ENCODE measurements at places on chromosomes 11 and 22.

- no peak for DNase-seq
Measured at GRCh38 chr11:26839911-26840698, 118.2 kb upstream of the SLC5A12 start.

DNA sequence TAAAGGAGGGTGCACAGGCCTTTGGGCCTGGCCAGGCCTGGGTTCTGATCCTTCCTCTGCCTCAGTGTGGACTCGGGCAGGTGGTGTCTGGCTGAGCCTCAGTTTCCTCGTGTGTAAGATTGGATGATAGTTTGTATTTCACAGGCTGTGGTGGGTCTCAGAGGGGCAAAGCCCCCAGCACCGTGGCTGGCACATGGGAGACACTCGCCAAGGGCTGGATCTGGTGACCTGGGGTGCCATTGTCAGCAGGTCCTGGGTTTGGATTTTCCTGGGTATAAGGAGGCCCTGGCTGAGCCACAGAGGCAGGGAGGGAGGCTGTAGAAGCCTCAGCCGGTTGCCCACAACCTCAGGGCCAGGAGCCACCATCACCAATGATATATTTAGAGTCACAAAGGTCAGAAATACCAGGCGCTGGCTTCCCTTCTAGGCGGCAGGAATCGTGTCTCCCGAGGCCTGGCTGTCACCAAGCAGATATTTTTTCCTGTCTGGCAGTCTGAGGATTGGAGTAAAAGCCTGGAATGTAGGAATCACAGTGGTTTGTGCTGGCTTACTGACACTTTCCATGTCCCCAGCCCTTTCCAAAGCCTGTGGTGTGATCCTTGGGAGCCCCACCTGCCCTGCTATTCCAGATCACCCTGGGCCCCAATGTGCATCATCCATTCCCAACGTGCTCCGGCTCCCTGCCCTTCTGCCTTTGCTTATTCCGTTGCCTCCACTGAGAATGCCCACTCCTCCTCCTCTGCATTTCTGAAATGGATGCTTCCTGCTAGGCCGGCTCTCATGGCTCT, 15.6 kb downstream of the KCNC1 start:
- no peak for DNase-seq

DNA sequence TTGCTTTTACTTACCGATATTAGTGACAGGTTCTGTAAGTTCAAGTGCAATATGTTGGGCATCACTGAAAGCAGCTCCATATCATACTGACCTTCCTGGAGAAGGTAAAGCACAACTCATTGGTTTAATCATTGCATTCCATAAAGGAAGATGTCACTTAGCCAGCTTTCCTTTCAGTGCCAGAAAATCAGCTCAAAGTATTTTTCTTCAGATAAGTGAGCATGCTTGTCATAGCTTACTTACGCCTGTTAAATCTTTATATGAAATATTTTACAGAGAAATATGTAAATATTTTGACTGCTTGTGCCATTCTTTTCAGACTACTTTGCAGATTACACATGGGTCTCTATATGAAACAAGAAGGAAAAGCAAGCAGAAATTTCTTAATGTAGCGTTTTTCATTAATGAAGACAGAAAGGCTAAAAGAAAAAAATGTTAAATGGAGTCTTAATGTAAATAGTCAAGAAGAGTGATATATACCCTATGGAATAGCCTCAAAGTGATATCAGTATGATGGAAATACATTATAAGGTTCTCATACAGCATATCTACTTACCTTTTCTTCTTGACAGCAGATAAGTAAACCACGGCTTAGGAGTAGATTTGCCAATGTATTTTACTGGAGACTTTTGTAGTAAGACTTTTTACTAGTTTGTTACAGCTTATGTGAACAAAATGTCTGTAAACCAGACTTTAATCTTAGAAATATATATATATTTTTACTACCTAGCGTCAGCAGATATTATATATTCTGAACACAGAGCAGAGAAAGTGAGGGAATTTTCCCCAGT, 649.7 kb downstream of the METTL15 start:
- DNase-seq: no peak

- DNase-seq: no peak
Measured at GRCh38 chr11:126832387-126832786, 168.2 kb downstream of the KIRREL3 start.

DNA sequence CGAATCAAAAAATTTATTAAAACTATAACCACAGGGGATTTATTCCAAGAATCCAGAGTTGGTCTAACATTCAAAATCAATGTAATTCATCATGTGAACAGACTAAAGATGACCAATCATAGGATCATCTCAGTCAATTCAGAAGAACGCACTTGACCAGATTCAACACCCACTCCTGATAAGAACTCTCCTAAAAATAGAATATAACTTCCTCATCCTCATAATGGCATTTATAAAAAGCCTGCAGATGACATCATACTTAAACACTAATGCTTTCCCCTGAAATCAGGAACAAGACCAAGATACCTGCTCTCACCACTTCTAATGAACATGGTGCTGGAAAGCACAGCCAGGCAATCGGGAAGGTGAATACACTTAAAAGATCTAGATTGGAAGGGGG, 10.5 kb upstream of the MUC2 start:
- DNase-seq: no peak

DNA sequence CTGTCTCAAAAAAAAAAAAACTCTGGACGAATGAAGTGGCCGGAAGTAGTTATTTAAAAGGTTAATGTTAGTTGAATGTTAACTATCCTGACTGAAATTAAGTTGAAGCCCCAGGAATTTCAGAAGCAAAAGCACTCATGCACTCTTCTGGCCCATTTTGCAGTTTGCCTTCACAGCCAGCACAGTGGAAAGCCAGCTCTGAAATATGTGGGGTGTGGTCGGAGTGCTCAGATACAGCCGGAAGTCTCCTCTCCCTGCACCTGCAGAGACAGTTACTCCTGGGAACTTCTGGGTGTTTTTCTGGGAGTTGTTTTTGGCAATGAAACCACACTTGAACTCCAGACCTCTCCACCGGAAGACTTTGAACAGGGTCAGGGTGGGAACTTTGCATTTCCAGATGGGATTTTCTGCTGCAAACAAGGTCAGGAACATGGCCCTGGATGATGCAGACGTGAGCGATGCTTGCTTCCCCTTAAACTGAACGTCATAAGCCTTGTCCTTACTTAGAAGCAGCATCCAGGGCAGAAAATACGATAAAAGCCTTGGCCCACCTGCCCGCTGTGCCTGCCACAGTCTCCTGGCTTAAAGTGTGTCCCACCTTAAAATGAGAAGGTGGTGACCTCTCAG, 21.5 kb upstream of the CABP2 start:
- DNase-seq: no peak

DNA sequence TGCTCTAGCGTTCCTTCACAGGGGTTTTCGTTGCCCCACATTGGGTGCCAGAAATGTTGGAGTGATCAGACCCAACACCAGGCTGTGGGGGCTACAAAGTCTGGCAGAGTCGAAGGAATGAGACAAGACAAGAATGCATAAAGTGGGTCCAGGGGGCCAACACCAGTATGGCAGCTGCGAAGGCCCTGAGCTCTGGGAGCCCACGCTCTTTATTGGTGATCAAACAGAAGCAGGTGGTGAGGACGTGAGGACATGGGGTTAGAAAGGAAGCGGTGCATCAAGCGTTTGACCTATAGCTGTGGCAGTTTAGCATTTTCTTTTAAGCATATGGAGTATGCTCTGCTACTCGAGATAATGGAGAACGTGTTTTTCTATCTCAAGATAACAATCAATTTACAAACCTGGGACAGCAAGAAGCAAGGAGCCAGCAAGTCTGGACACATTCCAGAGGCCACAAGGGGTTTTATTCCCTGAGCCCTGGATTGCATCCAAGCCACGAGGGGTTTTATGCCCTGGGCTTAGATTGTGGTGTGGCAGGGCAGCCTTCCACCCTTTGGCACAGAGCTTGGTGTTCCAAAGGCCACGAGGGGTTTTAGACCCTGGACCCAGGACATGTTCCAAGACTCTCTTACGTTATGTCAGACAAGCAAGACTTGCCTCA, 3.9 kb upstream of the DNAJB13 start:
- DNase-seq: no peak

- DNase-seq: no peak
Measured at GRCh38 chr11:68327586-68328370, 15.4 kb downstream of the LRP5 start.

DNA sequence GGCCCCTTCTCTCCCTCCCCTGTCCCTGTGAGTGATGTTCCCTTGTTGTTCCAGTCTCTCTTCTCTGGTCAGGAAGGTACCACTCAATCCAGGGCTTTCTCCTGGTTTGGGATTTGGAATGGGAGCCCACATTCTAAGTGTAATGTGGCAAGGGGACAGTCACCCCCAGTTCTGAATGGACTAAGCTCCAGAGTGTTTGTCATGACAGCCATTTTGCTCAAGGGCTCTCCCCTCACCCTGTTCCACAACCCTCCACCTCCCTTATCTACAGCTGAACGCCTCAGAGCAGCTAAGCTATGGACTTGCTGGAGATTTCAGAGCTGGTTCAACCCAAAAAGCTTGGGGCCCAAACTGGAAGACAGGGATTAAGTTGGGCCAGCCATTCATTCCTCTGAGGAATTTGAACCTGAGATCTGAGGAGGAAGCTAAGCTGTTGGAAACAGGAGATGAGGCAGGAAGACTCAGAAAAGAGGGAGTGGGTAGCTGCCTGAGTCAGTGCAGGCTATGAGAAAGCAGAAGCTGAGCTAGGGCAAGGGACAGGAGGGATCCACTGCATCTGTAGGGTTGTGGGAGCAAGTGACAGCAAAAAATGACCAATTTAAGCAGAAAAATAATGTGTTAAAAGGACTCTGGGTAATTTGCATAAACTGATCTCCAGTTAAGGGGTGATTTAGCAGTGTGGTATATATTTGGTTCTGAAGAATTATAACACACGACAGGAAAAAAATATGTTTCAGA, 22.9 kb upstream of the FCHSD2 start:
- no peak for DNase-seq

GRCh38 chr11:17077240-17077519, 287 bp downstream of the RPS13 start:
- DNase-seq: no peak

DNA sequence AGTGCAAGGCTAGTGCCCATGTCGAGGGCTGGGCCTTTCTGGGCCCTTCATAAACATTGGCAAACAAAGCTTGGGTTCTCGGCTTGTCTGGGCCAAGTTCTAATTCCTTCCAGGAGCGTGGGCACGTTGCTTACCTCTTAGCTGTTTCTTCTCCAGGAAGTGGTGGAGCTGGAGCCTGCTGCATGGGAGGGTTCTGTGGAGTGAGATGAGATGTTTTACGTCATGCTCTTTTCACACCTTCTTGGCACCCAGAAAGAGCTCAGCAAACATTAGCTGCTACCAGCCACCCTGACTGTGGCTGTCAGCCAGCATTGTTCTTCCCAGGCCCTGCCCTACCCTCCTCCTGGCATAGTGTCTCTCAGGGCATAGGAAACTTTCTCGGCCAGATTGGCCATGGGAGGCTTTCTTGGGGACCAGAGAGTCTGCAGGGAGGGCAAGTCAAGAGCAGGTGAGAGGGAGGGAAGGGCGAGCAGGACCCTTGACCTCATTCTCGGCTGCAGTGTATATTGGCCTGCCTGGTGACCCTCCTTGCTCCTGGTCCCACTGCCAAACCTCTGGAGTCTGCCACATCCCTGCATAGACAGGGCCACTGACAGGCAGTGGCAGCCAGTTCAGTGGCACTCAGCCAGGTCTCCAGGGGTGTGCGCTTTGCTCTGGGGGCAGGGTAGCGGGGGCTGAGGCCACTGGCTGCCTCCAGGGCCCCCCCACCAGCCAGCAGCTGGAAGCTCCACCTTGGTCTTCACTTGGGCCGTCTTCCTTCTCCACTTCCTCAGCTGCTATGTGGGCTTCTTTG, 98.8 kb downstream of the BCR start:
- no peak for DNase-seq

DNA sequence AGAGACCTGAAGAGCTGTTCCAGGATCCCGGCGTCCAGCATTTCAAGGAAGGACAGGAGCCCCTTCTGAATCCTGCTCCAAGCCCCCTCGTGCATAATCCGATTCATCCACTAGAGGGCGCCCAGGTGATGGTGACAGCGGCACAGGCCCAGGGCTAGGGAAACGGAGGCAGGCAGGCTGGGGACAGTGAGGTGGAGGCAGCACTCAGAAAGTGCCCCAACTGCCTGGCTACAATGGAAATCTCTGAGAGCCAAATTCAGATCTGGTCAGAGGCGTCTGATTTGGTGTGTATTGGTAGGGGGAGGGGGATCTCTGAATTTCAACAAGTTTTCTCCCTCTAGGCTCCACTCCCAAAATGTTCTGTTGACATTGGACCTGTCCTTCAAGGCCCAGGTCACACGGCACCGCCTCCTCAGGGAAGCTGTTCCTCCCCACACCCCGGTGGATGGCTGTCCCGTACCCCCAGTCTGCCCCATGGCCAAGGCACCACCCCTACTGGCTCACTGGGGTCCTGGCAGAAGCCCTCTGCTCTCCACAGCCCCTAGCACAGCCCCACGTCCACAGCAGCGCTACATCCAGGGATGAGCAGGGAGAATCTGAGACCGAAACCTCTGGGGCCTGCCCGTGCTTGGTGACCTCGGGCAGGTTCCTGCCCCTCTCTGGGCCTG, 142.9 kb downstream of the CRYBB2 start:
- peak; percentile 69 for DNase-seq

- DNase-seq: no peak
Measured at GRCh38 chr11:69160296-69161116, 4.8 kb downstream of the SMIM38 start.

DNA sequence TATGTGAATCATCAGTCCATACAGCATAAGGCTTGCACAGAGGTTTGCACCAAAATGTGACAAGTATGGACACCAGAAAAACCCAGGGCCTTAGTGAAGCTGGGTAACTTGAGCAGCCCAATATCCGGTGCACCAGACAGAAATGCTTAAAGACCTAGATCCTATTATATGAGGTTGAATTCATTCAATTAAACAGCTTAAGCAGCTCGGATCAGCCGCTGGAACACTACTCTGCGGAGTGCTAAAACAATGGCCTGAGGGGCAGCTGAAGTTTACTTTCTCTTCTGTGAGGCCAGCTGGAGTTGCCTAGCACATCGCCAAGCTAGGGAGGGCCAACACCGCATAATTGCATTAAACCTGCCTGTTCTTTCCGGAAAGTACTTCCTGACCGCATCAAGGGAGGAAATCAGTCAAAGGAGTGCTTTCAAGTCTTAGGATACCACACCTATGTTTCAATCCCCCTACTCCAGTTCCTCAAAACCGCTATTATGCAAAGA, 17.0 kb upstream of the FAM181B start:
- DNase-seq: no peak

- DNase-seq: no peak
Measured at GRCh38 chr22:17647452-17647851, 8.9 kb downstream of the BCL2L13 start.

GRCh38 chr11:3222941-3223915, 4.6 kb upstream of the MRGPRG start:
- DNase-seq: no peak

DNA sequence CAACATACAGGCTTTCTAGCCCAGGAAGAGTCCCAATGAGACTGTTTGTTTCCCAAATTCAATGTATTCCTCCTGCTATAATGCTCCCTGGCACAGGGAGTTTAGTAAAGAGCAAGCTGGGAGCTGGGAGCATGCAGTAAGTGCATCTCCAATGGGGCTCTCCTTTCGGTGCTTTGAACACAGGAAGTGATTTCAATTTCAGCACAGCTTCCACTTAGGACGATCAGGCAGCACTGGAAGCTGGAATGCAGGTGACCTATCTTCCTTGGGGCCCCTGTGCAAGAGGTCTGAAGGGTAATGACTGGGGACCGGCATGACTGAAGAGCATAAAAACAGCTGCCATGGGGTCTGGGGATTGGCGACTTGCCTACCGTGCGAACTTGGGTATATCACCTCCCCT, 76.0 kb downstream of the LARGE1 start:
- no peak for DNase-seq

- DNase-seq: peak; percentile 36
Measured at GRCh38 chr22:49023161-49023878, 804.4 kb downstream of the BRD1 start.
